OCI-M1 (cell line): ENCODE measurements at places on chromosomes 12 and 14.

DNA sequence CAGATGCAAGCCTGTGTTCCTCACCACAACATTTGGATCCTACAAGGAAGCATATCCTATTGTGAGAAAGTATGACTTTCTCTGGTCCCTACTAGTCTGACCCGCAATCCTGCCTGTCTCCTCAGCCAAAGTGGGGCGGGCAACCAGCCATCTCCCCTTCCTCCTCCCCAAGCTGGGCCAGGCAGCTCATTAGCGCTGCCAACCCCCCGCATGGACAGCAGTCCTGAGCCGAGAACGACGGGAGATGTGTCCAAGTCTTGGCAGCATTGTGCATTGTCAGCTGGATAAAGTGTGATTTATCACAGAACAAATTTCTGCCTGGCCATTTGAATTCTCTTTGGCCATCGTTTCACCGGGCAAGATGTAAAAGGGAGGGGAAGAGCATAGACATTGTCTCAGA is 139.4 kb downstream of the SLC15A4 start:
- no peak for DNase-seq

DNA sequence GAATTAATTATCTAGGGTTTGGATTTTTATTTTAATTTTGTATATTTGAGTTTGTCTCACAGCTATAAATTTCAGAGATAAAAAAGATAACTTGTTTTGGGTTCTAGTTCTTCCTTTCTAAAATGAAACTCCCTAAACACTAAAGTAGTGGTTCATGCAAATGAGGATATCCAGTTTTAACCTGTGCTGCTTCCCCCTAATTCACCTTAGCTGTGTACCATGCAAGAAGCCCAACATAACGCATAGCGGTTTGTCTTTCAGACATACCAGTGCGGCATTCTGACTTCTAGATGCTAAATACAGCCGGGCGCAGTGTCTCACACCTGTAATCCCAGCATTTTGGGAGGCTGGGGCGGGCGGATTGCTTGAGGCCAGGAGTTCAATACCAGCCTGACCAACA is 288.6 kb upstream of the NPAS3 start:
- DNase-seq, result no peak

DNA sequence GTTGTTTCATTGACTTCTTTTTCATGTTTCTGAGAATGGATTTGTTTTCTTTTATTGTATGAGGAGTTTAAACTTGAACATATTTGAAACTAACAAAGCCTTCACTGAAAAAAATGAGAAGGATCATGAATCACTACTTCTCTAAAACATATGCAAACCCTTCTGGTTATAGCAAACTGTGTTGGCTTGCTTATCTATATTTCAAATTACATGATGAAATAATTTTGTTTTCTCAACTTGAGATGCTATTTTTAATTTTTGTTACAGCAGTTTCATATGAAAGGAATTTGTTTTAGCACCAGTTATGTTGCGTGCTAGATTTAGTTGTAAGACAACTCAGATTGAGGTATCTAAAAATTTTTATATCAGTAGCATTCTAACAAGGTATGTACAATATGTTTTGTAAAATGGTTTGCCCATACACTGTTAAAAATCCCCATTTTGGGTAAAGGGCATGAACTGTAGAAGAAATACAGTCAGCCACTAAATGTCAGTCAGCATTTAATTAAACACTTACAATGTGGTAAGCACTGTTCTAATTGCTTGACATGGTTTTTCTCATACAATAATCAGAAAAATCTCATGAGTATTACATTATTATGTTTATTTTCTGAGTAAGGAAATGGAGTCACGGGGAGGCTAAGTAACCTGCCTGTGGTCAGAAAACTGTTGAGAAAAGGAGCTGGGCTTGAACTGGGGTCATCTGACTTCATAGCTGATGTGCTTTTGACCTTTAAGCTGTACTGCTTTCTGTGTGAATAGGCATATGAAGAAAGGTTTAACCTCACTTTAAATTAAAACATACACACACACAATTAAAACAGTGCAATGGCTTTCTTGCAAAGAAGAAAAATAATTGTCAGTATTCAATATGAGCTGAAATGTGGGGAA is 105.7 kb downstream of the PLEKHA5 start:
- peak; percentile 21 for DNase-seq

DNA sequence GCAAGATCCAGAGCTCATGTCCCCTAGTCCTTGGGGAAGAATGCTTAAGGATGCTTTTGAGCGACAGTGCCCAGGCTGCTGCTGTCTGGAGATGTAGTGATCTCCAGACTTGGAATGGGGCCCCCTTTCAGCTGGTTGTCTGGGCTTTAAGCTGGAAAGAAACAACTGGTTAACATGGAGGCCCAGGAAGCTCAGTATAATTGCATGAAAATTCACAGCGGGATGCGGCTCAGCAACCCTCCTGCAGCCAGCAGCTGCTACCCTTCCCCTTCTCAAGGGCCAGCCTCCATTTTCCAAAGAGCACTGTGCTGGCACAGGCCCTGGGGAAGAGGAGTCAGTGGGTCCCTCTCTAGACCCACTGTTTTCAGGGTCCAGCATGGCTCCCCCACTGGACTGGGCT is 26.3 kb downstream of the RAB35 start:
- DNase-seq, result no peak

- DNase-seq, result no peak
Measured at GRCh38 chr12:19095756-19096480, 33.6 kb upstream of the PLEKHA5 start.

GRCh38 chr12:78797196-78797931 is 67.2 kb upstream of the SYT1 start:
- DNase-seq, result no peak

- DNase-seq, result no peak
Measured at GRCh38 chr12:64105026-64105425, 117.1 kb downstream of the KICS2 start.

DNA sequence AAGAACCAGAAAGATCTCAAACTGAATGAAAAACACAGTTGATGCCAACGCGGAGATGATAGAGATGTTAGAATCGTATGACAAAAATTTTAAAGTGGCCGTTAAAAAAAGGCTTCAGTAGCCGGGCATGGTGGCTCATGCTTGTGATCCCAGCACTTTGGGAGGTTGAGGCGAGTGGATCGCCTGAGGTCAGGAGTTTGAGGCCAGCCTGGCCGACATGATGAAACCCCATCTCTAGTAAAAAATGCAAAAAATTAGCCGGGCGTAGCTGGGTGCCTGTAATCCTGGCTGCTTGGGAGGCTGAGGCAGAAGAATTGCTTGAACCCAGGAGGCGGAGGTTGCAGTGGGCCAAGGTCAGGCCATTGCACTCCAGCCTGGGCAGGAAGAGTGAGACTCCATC is 5.4 kb upstream of the ACVRL1 start:
- DNase-seq, result no peak

DNA sequence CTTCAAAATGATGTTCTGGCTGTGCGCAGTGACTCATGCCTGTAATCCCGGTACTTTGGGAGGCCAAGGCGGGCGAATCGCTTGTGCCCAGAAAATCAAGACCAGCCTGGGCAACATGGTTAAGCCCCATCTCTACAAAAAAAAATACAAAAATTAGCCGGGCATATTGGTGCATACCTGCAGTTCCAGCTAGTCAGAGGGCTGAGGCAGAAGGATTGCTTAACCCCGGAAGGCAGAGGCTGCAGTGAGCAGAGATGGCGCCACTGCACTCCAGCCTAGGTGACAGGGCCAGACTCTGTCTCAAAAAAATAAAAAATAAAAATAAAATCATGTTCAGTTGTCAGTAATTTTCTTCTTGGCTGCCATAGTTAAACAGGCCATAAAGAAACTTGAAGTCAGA is 245.9 kb upstream of the USP15 start:
- no peak for DNase-seq

- no peak for DNase-seq
Measured at GRCh38 chr12:15581006-15581405, 208.2 kb downstream of the EPS8 start.

GRCh38 chr12:58841058-58841798 is 79.1 kb downstream of the LRIG3 start:
- no peak for DNase-seq

DNA sequence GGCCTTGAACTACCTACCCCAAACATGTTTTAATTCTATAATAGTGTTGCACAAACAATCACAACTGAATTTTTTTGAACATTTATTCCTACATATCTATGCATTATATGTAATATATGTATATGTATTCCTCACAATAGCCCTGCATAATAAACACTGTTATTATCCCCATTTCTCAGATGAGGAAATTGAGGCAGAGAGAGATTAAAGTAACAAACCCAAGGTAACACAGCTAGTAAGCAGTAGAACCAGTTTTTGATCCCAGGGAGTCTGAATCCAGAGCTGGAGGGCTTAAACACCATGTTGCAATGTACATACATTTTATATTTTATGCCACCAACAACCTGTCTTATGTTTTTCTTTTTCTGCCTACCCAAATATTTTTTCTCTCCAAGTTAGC is 26.5 kb upstream of the BMP4 start:
- no peak for DNase-seq

DNA sequence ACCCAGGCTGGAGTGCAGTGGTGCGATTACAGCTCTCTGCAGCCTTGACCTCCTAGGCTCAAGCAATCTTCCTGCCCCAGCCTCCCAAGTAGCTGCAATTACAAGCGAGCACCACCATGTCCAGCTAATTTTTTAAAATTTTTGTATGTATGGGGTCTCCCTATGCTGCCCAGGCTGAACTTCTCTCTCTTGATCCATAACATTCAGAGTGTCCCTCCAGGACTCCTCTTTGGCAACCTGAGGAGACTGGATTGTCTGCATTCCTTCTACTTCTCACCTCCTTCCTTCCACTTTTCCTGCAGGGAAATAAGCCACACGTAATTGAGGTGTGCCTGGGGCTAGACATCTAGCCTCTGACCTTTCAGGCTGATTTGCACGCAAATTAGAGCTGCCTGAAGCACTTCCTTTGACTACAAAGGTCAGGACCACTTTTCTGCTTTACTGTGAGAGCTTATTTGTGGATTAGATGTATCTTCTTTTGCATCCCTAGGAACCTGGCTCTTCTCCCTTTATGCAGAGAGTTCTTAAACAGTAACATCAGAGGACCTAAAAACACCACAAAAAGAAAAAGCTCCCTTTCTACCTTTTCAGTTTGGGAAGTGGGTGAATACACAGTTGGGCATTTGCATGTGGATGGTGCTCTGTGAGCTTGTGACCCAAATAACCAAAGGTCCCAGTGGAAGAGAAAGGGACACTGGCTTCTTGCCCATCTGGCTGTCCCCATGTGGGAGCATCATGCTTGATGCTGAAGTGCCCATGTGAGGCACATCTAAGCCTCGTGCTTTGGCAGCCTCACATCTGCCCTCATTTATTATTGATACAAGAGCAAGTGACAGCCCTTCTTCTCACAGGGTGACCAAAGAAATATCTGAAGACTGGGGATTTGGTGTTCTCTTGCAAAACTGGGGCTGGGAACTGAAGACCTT is 33.5 kb downstream of the PYGL start:
- no peak for DNase-seq

- DNase-seq, result no peak
Measured at GRCh38 chr12:26700430-26700829, 132.6 kb downstream of the ITPR2 start.
